ENCODE measurements at places on chromosomes 1 and 21.

GRCh38 chr1:180219776-180220175 lies 10.3 kb upstream of the LHX4 start:
- DNase-seq, result no peak

DNA sequence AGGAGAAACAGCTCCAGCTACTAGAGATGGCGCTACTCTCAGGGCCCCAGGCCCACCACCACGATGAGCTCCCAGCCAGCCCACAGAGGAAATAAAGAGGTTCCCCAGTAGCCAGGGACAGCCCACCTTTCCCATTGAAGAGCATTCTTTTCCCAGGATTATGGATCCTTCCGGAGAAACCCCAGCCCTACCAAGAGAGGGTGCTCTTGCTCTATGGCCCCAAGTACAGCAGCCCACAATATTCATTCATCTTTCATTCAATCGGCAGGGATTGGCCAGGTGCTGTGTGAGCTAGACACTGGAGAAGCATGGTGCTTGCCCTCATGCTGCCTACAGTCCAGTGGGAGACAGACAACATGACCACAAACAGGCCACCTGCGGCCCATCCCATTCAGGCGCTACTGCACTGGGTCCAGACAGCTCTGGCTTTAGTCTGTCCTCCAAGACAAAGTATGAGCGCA lies 29.9 kb downstream of the PMVK start:
- no peak for DNase-seq

- no peak for DNase-seq
Measured at GRCh38 chr1:232452736-232453440, 177.0 kb downstream of the SIPA1L2 start.

- no peak for DNase-seq
Measured at GRCh38 chr1:172499636-172500141, 33.3 kb upstream of the SUCO start.

DNA sequence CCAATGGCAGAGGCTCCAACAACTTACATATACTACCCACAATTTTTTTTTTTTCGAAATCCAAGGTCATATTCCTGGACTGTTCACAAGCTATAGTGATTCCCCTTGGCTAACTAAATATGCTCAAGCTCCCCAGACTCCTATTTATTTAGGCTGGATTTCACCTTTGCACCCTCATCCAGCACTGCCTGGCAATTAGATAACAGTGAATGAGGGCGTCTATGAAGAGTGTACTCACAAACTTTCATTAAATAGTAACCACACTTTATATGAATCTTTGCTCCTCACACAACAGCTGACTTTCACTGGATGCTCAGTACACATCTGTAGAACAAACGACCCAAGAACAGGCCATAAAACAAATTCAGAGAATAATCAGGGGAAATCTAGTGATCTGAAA lies 51.6 kb downstream of the DSCAM start:
- no peak for DNase-seq

DNA sequence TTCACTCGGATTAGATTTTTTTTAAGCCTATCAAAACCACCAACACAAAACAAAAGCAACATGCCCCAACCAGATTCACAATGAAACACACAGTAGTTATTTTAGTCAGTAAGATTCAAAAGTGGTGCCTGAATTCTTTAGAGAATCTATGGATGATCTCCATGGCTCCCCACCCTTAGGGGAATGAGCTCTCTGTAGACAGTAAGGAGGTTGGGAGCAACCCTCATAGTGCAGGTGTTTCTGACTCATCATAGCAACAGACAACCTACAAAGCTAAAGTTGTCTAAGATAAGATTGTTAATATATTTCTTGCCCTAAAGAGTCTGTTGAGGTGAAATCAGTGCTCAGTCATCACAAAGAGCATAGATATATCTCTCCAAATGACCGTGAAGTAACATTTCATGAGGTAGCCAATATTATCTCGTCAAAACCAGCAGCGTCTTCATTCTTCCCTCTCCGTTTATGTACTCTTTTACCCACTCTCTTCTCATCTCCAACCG lies 78.3 kb downstream of the ADAMTS1 start:
- DNase-seq, result no peak

- no peak for DNase-seq
Measured at GRCh38 chr1:36486093-36486438, 3.4 kb upstream of the CSF3R start.

DNA sequence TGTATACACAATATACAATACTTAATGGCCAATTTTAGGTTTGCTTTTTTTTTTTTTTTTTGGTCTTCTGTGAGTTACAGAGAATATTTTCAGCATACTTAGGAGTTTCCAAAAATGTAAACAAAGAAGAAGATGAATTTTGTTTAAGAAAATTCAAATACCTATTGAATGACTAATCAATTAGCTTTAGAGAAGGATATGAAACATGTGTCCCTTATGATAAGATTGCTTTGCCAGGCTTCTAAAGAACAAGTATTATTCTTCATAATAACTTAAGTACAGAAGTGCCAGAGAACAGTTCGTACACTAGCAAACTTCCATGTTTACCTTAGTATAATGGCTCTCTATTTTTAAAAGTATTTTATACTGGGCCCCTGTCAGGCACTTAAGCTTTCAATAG lies 1191.0 kb upstream of the NCAM2 start:
- no peak for DNase-seq

DNA sequence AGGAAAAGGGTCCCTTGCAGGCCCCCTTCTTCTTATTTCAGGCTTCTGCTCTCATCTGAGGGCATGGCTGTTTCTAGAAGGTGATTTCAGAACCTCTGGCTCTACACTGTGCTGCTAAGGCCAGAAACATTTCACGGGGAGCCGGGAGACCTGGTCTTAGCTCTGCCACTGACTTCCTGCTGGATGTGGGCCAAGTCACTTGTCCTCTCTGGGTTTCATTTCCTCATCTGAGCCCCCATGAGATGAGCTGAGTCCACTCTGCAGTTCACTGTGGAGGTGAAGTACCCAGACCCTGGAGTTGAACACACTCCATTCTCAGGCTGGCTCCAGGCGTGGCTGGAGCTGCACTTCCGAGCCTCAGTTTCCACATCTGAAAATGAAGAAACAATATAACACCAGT lies 2.1 kb downstream of the PADI1 start:
- peak; percentile 50 for DNase-seq

- no peak for DNase-seq
Measured at GRCh38 chr1:2953688-2954285, 67.5 kb upstream of the ACTRT2 start.

- no peak for DNase-seq
Measured at GRCh38 chr1:82515650-82516049, 714.9 kb downstream of the ADGRL2 start.

- DNase-seq, result peak; percentile 78
Measured at GRCh38 chr1:159923203-159924024, 1.9 kb downstream of the TAGLN2 start.

DNA sequence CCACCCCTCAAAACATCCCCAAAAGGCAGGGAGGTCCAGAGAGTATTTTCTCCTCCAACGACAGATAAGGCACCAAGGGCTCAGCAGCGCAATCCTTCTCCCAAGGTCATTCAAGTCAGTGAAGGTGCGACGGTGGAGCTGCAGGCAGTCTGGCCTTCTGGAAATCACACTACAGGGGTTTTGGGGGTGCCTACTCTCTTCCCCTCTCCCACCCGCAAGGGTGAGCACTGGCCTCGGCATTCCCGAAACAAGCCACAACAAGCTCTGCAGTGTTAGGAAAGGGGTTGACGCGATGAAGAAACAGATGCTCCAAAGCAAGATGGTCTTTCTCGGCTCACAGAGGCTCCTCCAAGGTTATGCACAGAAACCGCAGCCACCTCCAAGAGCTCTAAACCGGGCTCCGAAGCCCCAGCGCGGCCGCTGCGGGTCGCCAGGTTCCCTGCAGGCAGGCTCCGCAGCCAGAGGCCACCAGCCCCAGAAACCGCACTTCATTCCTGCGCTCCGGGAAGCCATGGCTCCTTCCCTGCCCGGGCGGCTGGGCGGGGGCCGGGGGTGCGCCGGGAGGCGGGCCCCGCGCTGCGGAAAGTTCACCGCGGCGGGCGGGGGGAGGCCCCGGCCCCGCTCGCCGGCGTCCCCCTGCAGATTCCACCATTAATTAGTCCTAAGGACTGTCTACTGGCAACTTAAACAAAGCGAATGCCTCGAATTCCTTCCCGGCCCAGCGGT lies 1.1 kb downstream of the LUZP1 start:
- peak; percentile 43 for DNase-seq

DNA sequence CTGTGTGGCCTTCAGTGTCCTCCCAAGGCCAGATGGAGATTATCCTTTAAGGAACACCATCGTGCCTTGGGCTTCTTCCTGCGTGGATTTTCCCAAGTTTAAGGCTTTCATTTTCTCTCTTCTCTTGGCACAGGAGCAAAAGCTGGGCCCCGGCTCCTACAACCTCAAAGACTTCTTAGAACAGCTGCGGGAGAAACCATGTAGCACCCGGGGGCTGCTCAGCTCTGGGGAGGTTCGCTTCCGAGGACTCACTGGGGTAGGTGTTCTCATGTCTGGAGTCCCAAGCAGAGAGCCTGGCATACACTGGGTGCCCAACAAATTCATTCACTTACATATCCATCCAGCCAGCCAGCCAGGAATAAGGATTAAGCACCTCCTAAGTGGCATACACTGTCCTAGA lies 6.6 kb upstream of the TTC22 start:
- no peak for DNase-seq

DNA sequence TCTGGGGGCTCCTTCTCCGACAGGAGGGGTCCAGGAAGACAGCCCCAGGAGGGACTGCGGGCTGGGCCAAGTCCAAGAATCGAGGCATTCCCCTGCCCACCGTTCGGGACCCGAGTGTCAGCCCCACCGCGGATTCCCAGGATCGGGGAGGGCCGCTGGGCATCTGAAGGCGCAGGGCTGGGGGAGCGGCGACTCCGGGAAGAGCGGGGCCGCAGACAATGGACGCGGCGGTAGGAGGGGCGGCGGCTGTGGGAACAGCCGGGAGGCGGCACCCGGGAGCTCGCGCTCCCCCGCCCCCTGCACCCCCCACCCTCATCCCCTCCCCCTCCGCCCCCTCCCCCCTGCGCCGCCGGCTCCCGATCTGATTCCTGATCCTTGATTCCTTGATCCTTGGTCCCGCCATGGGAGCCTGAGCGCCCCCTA lies at the start of gene VANGL2:
TSS of gene VANGL2 (plus strand) at position 342 of the 423 bp plus-strand sequence. CDS start 15,274 bp downstream, outside the sequence.
- DNase-seq, result no peak

DNA sequence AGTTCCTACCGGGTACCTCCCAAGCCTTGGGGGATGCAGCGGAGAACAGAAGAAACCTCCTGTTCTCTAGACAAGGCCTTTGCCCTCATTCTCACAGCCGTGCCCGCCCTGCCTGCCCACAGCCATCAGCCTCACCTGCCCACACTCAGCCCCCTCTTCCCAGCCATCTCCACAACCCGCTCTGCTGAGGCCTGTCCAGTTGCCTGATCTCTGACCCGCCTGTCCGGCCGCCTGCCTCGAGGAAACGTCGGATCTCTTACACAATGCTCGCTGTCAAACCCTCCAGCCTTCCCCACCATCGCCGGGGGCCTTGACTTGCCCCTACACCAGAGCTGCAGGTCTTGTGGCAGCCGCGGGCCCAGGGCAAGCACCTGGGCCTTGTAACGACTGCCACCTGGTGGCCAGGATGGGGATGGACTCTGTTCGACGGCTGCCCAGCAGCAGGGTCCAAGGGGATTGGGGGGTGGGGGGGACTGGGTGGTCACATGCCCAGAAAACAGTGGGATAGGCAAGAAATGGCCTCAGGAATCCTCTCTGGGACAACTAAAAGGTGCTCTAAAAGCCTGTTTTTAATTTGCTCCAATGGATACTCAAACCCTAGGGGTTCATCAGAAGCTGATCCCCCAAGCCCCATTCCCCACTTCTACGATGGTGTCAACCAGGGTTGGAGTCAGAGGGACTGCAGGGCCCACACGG lies 31.0 kb downstream of the SLC45A1 start:
- peak; percentile 57 for DNase-seq

GRCh38 chr1:19688041-19688842 lies 23.6 kb downstream of the HTR6 start:
- DNase-seq, result no peak

GRCh38 chr1:25174730-25175612 lies 57.3 kb downstream of the SYF2 start:
- no peak for DNase-seq

GRCh38 chr21:40102682-40103081 lies 235.4 kb downstream of the PCP4 start:
- DNase-seq, result no peak

GRCh38 chr1:16143566-16144324 lies 12.1 kb downstream of the EPHA2 start:
- DNase-seq, result no peak

DNA sequence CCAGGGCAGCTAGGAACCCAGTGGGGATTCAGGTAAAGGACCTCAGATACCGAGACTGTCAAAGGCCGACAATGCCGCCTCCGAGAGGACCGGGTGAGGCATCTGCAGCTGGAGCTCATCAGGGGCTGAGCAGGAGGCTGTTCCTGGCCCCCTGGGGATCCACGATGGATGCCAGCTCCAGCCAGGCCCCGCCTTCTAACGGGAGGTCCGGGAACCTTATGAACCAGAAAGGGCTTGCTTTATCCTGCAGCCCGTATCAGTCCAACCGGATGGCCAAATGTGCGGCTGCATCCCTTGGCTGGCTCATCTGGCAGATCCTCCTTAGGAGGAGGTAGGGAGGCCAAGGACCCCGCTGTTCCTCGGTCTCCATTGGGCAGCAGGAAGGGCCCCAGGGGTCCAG lies 32.0 kb downstream of the SLC45A1 start:
- DNase-seq, result no peak

DNA sequence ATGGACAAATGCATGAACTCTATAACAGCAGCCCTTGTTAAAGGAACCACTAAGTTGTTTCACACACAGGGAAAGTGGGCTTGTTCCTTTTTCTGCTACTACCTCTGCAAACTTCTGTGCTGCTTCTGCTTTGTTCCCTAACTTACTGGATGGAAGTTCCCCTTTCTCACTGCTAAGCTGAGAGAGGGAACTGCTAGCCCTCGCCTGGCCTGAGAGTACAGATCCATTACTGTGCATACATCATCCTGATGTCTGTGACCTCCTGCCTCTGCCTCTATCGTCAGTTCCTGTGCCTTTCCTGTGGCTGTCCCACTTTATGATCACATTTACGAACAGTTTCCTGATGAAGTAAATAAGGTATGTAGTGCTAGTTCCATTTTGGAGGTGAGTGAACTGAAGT lies 3.5 kb downstream of the GNAT2 start:
- DNase-seq, result no peak

GRCh38 chr21:45870421-45870820 lies 111.1 kb upstream of the COL6A1 start:
- no peak for DNase-seq

DNA sequence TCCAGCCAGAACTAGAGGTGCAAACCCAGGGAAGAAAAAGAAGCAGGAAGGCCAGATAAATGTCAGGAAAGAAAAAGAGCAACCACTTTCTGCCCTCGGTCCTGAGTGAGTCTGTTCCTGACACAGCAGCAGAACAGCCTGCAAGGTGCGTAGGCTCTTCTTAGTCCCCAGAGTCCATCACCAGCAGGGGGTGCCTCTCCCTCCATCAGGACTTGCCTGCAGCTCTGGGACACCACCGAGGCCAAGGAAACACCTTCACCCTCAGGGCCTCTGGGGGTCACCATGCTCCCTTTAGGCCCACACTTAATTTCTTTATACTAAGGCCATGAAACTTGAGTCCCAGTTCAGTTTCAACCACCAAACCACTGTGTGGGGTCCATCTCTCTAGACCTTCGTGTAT lies 43.7 kb upstream of the NFASC start:
- no peak for DNase-seq
